ENCODE measurements at places on chromosomes 5 and 9. TPM values are rescaled to one million over a fixed set of nuclear protein-coding genes. Genes with fewer than 3 reads are reported as not detected.

DNA sequence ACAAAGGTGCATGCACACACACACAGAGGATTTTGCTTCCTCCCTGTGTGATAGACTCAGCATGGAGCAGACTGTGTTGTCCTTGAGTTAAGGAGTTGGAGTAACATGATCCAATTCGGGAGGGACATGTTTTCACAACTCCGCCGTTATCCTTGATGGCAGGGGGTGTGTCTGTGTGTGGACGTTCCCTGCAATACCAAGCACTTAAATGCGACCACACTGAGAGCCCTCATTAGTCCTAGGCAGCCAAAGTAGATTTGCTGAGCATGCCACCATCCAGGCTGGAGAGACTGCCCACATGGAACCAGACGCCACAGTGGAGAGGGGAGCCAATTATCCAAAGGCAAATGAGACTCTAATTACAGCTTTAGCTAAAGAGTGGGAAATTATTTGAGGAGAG lies 140.1 kb downstream of the DOCK2 start:
- no peak overlapping the region for H3K4me3 ChIP-seq
- H3K27ac ChIP-seq = no peak overlapping the region

DNA sequence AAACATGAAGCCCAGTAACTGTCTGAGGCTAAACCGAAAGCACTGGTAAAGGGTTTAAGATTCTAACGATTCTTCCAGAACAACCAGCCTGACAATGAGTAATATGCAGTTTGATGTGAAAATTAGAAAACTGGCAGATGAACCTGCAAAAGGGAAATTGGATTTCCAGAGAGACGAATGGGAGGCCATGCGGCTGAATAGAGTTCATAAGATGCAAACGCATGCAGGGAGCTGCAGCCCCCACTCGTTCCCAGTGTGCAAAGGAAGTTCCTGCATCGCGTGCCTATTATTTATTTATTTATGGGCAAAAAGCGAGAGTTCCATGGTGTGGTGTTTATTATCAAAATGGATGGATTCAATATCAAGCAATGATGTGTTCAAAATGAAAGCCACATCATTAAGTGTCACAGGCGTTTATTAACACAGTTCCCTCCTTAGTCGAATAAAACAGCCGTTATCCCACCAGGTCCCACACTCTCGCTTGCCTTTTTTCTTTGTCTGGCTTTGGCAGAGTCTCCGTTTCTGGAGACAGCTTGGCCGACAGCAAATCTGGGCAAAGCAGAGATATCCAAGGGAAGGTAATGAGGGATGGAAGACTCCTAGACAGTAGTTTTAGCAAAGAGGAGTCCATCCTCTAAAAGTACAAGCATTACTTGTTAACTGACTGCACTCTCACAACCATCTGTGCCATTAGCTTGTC lies 451.4 kb downstream of the KDM4C start:
- DNase-seq = no peak
- H3K27me3 ChIP-seq = no peaks in the 10 kb centered on the region
- H3K27ac ChIP-seq = no peak overlapping the region
- H3K36me3 ChIP-seq = no peaks in the 10 kb centered on the region

DNA sequence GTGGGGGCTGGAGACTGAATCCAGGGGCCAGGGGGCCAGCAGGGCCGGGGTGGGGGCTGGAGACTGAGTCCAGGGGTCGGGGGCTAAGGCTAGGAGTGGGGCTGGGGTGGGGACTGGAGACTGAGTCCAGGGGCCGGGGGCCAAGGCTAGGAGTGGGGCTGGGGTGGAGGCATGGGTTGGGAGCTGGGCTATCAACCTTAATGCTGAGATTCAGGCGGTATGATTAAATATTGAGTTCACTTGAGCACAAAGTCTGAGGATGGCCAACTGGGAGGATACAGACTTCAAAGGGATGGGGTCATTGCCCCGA lies 17.0 kb upstream of the LRRC14B start:
- H3K4me3 ChIP-seq = no peak overlapping the region
- H3K27me3 ChIP-seq = peaks cover 4% of the 10 kb centered on the region
- H3K4me1 ChIP-seq = no peaks in the 10 kb centered on the region
- no peaks in the 10 kb centered on the region for H3K36me3 ChIP-seq
- H3K27ac ChIP-seq = no peak overlapping the region

- H3K27me3 ChIP-seq = no peaks in the 10 kb centered on the region
- DNase-seq = no peak
- H3K4me1 ChIP-seq = peaks cover 2% of the 10 kb centered on the region
- H3K4me3 ChIP-seq = no peak overlapping the region
Measured at GRCh38 chr5:136047858-136048257, 19.1 kb downstream of the TGFBI start.

DNA sequence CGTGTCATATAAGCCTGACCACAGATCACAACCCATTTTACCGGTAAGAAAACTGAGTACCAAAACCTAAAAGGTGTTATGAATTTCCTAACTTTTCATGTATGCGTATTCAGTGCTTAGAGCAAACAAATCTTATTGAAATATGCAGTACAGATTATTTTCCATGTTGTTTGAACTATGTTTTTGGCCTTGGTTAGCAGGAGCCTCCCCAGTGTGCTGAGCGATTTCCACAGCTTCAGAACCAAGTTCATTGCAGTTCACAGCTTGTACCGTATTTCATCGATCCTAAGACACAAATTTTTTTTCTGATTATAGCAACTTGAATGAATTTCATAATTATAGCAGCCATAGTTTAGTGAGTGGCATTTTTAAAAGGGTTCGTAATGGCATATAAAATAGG lies 13.7 kb downstream of the ADAMTSL1 start:
- no peak for DNase-seq
- H3K4me1 ChIP-seq = no peaks in the 10 kb centered on the region
- no peaks in the 10 kb centered on the region for H3K36me3 ChIP-seq
- no peak overlapping the region for H3K4me3 ChIP-seq
- H3K27me3 ChIP-seq = peaks cover 3% of the 10 kb centered on the region

GRCh38 chr9:77433675-77434445 lies 214.3 kb downstream of the GNA14 start:
- H3K36me3 ChIP-seq = no peaks in the 10 kb centered on the region
- H3K27me3 ChIP-seq = no peaks in the 10 kb centered on the region
- H3K27ac ChIP-seq = no peak overlapping the region
- no peak overlapping the region for H3K4me3 ChIP-seq
- peak; percentile 77 for DNase-seq
- H3K4me1 ChIP-seq = peaks cover 3% of the 10 kb centered on the region

- H3K36me3 ChIP-seq = no peaks in the 10 kb centered on the region
- no peak overlapping the region for H3K27ac ChIP-seq
- no peaks in the 10 kb centered on the region for H3K27me3 ChIP-seq
- no peaks in the 10 kb centered on the region for H3K4me1 ChIP-seq
- no peak overlapping the region for H3K4me3 ChIP-seq
- no peak for DNase-seq
Measured at GRCh38 chr5:32828492-32828891, 117.4 kb downstream of the NPR3 start.

- H3K36me3 ChIP-seq = no peaks in the 10 kb centered on the region
- H3K27me3 ChIP-seq = peaks cover 2% of the 10 kb centered on the region
- peaks cover 4% of the 10 kb centered on the region for H3K4me1 ChIP-seq
- no peak for DNase-seq
Measured at GRCh38 chr9:136286359-136286986, 17.4 kb downstream of the CCDC187 start.

Gene NLN
- 33.8 TPM for total RNA-seq

Gene STRBP
- total RNA-seq = 34.8 TPM

Gene TSSK1B
- total RNA-seq = not detected

Gene HRH2
- 16.9 TPM for total RNA-seq

Gene PCDHGB2
- 0.07 TPM for total RNA-seq

Gene DOK3
- total RNA-seq = 4.8 TPM

Gene GARIN3
- total RNA-seq = 0.79 TPM

Gene PKN3
- 14.9 TPM for total RNA-seq

Measured in activated CD4-positive, alpha-beta T cell treated with anti-CD3 and anti-CD28 coated beads for 36 hours (primary cell).